ENCODE measurements at places on chromosomes 7 and 10.

GRCh38 chr7:108463613-108464012 lies 7.4 kb upstream of the NRCAM start:
- no peak for DNase-seq

- no peak for DNase-seq
Observed at GRCh38 chr7:6106140-6106904, 75.1 kb downstream of the ANKRD61 start.

GRCh38 chr7:134936893-134937510 lies 49.3 kb upstream of the AGBL3 start:
- no peak for DNase-seq

GRCh38 chr10:34241226-34242000 lies 573.7 kb downstream of the PARD3 start:
- DNase-seq = no peak

- DNase-seq = no peak
Observed at GRCh38 chr10:90007226-90007625, 305.8 kb downstream of the KIF20B start.

- DNase-seq = no peak
Observed at GRCh38 chr10:70481831-70482530, 3.4 kb downstream of the PALD1 start.

- DNase-seq = no peak
Observed at GRCh38 chr10:12031404-12031803, 11.2 kb downstream of the UPF2 start.

- no peak for DNase-seq
Observed at GRCh38 chr10:49610114-49610457, at the start of gene SLC18A3. Gene SLC18A3 (plus strand): TSS chr10:49610310. CDS start chr10:49610741, 431 bp downstream.

DNA sequence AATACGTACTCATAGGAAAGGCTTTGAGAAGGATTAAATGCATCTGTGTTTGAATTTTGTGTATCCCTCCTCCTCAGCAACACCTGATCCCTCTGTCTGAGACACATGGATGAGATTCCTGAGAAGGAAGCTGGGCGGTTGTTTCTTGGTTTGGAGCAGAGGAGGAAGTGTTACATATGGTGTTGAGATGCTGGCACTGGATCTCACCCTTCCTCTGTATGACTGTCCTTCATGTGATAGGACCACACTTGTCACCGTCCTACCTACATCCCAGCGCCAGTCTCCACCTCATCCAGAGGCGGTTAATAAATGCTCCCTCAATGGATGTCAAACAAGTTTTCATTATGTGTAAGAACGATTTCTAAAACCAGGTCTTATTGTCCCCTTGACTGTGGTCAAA lies 49.4 kb upstream of the KLF6 start:
- DNase-seq = no peak

DNA sequence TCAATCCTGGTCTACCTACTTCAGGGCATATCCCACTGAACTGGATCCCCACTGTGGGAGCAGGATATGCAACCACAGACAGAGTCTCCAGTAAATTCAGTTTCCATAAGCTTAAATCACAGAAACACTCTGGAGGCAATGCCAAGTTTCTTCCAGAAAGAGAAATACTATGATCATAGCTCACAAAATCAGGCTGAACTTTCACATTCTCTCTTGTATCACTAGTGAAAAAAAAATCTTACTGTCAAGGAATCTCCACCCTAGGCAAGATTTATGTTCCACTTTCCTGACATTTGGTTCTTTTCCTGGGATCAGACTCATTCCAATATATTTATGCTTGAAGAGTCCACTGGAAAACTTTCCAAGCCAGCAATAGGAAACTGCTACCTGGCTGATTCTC lies 749.0 kb downstream of the SUGCT start:
- no peak for DNase-seq

DNA sequence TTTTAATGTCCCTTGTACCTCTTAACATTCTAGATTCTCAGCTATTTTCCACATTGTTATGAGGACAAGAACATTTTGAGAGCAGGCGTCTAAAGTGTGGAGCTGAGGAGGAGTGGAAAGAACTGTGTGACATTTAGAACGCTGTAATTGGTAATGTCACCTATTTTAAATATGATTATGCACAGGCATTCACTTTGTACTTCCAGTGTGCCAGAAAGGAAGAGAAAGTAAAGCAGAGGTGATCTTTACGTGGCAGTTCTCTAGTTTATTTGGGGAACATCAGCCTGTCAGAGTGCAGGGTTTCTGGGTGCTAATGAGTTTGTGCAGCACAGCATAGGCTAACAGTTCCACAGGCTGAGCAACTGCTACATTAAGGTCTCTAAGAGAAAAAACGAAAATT lies 498.4 kb upstream of the POM121L12 start:
- DNase-seq = no peak

GRCh38 chr10:30190577-30191552 lies 131.5 kb upstream of the JCAD start:
- no peak for DNase-seq

DNA sequence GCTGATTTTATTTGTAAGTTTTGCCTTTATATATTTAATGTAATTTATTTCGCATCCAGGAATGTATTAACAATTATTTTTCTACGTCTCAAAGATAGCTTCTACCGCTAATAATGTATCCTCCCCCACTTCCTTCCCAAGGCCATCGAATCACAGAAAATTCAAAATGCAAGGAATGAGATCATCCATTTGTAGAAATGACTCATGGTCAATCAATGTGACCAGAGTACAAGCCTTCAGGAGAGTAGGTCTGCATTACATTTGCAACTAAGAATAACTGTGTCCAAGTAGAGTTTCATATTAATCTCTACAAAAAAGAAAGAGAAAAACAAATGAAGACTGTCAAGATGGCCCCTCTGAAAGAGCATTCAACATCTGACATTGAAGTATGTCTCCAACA lies 205.9 kb upstream of the PHF14 start:
- no peak for DNase-seq

- no peak for DNase-seq
Observed at GRCh38 chr10:7098160-7098762, 312.6 kb downstream of the SFMBT2 start.

- no peak for DNase-seq
Observed at GRCh38 chr7:104093127-104093526, 103.7 kb upstream of the RELN start.

DNA sequence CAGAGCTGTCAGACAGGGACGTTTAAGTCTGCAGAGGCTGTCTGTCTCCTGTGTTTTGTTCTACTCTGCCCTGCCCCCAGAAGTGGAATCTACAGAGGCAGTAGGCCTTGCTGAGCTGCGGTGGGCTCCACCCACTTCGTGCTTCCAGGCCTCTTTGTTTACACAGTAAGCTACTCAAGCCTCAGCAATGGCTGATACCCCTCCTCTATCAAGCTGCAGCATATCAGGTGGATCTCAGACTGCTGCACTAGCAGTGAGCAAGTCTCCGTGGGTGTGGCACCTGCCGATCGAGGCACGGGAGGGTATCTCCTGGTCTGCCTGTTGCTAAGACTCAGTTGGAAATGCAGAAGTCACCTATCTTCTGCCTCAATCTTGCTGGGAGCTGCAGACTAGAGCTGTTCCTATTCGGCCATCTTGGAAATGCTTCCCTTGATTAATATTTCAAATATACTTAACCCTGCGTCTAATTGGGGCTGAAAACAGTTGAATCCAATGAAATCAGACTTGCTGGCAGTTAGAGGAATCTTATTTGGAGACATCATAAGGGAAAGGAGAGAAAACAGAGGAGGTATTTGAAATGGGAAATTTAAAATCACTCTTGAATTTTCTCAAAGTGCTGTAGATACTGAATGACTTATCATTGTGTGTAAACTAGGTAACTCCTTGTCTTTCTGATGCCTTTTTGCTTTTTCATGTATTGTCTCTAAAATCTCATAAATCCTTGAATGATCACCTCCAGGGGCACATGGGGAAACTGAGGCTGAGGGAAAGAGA lies 13.8 kb upstream of the CYP3A5 start:
- DNase-seq = peak; percentile 1

GRCh38 chr7:109049366-109049765 lies 479.7 kb downstream of the DNAJB9 start:
- DNase-seq = no peak

GRCh38 chr10:44467900-44468299 lies 83.0 kb upstream of the CXCL12 start:
- no peak for DNase-seq

DNA sequence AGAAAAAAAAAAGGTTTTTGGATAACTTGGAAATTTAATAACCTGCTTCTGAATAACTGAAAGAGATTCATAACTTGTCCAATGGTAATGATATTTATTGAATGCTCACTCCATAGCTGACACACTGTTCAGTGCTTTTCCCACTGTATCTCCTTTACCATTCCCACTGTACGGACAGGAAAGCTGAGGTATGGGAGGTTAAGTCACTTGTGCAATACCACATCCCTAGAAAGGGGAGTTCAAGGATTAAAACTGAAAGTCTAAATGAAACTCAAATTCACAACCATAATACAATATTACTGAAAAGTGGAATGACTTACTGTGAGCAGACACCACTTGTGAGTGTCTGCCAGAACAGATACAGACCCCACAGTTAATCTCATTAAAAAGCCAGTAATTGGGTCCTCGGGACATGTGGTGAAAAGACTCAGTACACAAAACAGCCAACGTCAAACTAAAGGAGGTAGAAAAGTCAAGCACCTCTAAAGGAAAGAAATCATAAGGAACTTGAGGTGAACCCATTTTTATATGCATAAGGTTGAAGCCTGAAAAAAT lies 13.8 kb upstream of the RHOBTB1 start:
- DNase-seq = no peak

GRCh38 chr10:11379771-11380170 lies 231.7 kb downstream of the USP6NL start:
- no peak for DNase-seq

DNA sequence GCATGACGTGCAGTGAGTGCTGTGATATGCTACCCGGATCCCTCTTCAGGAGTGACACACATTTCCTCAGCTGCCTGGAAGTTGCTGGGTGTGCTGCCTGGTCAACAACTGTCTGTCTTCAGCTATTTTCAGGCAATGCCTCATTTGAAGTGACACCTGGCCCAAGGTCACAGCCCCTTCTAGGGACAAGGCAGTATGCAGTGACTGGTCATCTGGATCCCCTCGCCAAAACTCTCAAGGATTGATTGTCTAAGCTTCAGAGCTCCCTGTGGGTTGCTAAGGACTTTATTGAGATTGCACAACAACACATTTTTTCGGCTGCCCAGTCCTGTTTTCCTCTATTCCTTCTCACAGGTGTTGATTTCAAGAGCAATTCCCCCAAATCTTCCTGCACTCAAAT lies 108.8 kb downstream of the GNAI1 start:
- no peak for DNase-seq

DNA sequence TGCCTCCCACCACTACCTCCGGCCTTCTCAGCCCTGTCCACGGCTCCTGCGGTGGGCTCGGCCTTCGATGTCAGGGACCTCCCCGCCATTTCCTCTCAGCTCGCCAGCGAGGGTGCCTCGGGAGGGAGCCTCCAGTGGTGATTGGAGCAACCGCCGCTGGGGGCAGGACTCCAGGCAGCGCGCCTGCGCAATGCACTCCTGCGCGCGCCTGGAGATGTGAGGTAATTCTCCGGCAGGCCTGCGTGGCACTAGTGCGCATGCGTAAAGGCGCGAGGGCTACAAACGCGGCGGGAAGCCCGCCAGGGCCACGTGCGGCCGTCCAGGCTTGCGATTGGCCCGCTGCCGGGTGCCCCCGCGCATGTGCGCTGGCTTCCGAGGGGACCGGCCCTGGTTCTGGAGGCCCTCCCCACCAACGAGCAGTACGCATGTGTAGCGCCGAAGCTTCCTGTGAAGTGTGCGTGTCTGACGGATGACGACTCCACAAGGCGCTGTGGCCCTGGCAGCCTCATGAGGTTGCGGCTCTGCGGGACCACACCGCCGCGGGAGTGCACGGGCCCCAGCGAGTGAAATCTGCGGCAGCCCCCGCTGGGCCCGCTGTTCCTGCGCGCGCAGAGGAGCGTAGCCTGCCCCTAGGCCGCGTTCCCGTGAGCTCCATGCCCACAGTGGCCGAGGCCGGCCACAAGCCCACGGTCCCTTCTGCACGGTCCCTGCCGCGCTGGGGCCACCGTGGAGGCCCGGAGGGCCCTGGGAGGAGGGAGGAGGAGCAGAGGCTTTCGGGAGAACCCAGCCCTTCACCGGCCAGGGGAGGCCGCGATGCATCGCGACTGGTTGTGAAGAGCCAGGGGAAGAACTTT lies at the start of gene SYCE1:
TSS of gene SYCE1 (minus strand) at position 143 of the 854 bp plus-strand sequence. CDS start at position 89, 54 bp downstream.
- DNase-seq = no peak

GRCh38 chr7:17298840-17299482 lies 509 bp downstream of the AHR start:
- DNase-seq = peak; percentile 57

GRCh38 chr7:96675548-96675947 lies 34.1 kb downstream of the SEM1 start:
- no peak for DNase-seq

- no peak for DNase-seq
Observed at GRCh38 chr10:130357951-130358350, 221.8 kb downstream of the GLRX3 start.

DNA sequence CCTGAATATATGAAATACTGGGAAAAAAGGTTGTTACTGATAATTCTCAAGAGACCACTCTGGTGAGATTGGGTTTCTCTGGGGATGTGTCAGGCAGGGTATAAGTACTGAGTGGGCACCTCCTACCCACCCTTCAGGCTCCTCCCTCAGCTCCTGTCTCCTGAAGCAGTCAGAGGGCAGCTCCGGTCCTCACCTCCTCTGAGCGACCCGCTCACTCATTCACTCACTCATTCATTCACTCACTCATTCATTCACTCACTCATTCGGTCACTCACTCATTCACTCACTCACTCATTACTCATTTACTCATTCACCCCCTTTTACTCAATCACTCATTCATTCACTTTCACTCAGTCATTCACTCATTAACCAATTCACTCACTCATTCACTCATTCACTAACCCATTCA lies 6.9 kb upstream of the PFKP start:
- no peak for DNase-seq

GRCh38 chr10:98252464-98252863 lies 15.5 kb downstream of the LOXL4 start:
- DNase-seq = no peak

DNA sequence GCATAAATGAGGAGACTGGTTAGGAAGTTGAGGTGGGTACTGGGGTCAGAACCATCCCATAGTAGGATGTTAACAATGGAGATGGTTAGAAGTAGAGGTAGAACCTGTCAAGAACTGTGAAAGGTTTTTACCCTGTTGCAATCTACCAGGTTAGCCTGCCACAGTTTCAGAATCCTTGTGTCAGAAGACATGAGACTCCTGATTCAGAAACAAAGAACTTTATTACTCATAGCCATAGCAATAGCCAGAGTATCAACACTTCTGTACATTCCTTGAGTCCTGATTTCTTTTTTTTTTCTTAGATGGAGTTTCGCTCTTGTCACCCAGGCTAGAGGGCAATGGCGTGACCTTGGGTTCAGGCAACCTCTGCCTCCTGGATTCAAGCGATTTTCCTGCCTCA lies 200.9 kb downstream of the GRM3 start:
- no peak for DNase-seq

- no peak for DNase-seq
Observed at GRCh38 chr7:55053651-55054571, 35.1 kb downstream of the EGFR start.
